OCI-LY7 (cell line): ENCODE measurements at places on chromosomes 11 and 22.
A peak's percentile ranks its signal among the peaks of the same experiment; 100 is the strongest.

DNA sequence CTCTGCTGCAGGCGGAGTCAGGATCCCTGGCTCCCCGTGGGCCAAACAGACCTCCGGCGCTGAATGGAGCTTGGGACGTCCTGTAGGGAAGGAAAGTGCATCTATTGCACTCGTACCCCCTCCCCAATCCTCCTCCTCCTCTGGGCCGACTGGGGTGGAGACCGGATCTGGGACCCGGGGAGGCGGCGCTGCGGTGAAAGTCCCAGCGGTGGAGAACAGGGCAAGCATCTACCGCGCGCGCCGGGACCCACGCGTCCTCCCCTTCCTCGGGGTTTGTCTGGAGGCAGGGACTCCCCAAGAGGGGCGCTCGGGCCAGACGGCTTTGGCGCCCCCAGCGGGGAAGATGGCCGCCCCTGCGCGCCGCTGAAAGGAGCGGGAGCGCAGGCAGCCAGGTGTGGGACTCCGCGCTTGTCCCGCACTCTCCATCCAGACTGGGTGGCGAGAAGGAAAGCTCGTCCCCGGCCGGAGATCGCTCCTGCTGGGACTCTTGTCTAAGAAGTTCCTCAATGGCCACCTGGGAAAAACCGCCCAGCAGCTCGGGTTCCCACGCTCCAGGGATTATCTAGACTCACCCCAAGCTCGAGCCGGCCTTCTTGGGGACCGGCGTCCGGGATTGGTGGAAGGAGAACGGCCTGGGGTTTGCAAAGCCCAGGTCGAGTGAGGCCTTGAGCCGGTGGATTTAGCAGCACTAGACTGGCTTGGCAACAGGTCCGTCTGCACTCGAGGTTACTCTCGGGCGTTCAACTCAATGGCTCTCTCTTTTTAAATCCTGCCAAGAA is 718 bp downstream of the FADS2 start:
- no peak for DNase-seq

DNA sequence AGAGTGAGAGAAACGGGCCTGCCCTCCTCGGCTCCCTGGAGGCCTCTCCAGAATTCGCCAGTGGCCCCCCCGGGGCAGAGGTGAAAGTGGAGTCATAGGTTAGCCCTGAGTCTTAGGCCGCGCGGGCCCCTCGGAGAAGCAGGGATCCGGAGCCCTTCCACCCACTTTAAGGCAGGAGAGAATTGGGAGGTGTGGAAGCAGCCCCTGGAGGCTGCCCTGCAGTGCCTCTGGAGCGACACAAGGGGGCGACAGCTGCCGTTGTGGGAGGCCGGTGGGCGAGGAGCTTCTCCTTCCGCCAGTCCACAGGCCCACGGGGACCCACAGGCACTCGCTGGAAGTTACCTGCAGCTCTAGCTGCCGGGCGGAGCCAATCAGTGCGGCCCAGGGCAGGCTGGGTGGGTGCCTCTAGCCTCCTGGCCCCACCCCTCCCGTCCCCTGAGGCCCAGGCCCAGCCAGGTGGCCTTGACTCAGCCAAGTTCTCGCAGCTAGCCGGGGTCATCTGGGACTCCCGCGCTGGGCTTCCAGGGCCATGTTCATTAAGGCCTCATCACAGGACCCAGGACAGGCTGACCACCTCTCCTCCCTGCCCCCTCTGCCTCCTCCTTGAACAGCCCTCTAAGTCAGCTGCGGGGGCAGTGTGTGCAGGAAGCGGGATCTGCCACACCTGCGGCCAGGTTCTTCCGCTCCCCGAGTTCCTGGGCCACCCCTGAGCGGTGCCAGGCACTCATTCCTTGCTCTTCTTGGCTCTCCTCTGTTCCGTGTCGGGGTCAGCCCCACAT is 5.0 kb downstream of the DGKZ start:
- DNase-seq: peak; percentile 71

GRCh38 chr22:48238966-48239365 is 1476.5 kb downstream of the TBC1D22A start:
- DNase-seq: no peak

GRCh38 chr11:45857961-45858474 is 10.7 kb downstream of the CRY2 start:
- DNase-seq: no peak

DNA sequence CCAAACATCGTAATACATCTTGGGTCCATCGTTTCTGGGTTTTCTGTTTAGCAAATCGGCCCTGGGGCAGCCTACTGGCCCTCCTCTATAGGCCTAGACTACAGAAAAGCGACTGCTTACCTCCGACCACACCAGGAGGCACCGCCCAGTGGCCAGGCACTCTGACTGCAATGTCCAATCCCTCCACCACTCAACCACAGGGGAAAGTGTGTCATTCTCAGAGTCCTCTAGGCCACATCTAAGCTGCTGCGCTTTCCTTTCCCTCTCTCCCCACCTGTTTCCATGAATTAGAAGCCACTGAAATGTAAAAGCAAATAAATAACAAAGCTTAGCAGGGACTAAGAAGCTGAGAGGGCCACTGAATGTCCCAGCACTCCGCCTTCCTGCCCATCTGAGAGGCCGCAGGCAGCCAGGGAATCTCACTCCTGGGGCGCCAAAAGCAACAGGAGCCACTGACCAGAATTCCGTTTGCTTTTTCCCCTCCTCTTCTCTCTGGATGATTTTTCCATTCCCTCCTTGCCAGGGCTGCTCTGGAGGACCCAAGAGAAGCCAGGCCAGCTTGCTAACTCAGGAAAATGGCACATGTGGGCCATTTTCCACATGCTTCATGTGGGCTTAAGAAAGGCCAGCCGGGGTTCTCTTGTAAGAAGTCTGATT is 50.1 kb upstream of the FLI1 start:
- DNase-seq: no peak

DNA sequence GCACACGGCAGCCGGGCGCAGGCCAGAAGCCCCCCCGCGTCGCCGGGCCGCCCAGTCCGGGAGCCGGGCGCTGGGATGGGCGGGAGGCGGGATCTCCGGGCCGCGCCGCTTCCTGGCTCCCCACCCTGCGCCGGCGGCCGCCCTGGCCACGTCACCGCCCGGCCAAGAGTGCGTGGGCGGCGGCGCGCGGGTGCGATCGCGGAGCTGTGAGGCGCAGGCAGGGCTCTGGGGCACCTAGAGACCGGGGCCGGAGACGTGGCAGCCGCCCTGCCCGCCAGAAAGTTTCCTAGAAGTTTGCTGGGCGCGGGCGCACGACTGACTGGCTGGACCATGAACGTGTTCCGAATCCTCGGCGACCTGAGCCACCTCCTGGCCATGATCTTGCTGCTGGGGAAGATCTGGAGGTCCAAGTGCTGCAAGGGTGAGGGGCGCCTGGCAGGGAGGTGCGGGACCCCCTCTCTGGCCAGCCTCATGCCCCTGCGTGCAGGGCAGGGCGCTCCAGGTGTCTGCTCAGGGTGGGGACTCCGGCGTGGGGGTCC is at the start of gene KDELR3:
TSS of gene KDELR3 (plus strand) at position 193 of the 539 bp plus-strand sequence. CDS start at position 331, 138 bp downstream.
- no peak for DNase-seq

DNA sequence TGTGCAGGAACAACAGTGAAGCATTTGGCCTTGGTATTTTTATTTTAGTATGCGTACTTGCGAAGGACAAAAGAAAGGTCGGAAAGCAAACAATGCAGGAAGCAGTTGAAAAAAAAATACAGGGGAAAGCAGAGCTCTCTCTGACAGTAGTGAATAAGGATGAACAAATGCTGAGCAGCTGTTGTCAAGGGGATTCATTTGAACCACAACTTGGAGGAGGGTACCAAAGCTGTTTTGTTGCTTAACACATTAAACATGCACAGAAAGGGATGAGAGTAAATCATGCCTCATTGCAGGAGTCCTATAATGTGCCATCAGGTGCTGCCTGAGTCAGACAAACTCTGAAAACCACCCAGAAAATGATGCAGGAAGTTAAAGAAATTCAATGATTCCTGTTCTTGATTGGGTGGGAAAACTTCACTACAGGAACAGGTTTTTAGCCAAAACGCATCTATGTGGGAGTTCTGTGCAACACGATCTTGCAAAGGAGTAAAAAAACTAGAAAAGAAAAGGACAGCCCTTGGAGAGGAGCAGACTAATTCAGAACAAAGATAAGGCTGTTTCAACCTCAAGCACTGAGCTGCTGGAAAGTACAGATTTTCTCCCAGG is 2113.5 kb downstream of the LRRC4C start:
- no peak for DNase-seq

GRCh38 chr22:26534874-26535602 is 22.8 kb upstream of the TFIP11 start:
- DNase-seq: peak; percentile 88

GRCh38 chr11:14538271-14538925 is 18.2 kb upstream of the PSMA1 start:
- DNase-seq: no peak

DNA sequence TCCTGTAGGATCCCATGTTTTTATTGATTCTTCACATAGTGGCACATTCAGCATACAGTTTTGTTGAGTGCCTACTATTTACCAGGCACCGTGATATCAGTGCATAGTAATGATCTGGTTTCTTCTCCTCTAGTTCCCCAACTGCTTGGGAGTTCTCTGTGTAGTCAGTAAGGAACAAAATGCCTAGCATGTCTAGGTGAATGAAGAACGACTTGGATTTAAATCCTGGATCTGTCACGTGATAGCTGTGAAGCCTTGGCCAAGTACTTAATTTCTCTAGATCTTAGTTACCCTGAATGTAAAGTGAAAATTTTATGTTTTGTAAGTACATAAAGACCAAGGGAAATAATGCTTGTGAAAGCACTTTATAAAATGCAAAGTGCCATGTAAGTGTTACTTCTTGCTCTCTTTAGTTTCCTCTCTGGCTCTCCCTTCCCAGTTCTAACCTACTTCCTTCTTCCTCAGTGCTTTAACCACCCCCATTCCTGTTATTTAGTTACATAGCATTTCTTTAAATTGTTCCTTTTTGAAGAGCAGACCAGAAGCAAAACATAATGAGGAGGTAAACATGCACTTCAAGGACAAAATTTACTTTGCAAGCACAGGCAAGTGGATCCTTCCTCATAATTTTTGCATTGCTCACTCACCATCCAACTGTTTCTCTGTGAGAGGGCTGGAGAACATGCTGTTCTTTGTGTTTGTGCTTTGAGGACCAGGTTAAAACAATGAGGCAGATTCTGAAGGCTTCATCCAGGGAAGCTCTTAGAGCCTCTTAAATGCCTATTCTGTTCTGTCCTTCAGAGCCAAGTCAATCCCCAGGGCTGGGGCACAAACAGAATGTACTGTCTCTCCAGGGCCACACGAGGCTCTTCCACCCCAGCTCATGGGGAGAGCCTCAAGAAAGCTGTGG is 353.9 kb upstream of the TENM4 start:
- no peak for DNase-seq

DNA sequence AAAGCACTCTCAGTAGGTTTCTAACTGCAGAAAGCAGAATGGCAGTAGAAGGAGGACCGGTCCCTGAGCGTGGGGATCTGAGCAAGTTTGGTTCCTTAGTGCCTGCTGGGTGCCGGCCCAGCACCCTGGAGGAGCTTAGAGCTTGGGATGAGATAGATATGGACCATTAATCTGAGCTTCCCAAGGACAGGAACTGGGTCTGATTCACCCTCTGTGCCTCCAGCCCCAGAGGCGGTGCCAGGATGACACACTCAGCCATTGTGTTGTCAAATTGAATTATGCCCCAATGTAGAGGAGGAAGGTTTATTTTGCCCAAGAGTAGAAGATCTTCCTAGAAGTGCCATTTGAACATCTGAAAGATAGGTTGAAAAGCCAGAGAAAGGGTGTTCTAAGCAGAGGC is 4.3 kb downstream of the ZC3H7B start:
- DNase-seq: no peak

DNA sequence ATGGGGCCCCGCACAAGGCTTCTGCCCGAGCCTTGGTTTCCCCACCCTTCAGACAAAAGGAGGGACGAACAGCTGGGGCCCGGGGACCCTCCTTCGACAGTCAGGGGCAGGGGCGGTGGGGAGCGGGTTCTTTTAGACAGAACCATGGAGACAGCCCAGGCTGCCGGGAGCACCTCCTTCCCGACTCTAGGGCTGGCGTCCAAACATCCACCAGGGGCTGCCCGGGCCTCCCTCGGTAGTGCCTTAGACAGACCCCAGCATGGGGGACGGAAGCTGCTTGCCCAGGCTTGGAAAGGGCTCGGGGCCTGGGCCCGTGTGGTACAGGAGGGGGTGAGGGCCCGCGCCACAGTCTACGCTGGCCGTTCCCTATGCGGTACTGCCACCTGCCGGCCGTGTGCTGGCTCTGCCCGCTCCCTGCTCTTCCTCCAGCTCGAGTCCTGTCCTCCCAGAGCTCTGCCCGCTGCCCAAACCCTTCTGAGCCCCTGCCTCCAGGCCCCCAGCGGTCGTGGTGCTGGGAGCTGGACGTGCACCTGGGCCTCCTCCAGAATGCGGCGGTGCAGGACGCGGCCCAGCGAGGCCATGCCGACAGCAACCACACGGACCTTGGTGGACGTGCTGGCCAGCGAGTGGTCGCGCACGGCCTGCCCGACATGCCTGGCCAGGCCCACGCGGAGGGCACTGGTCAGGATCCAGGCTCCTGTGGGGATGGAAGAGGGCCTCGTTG is 20.1 kb downstream of the TSSC4 start:
- DNase-seq: peak; percentile 77

DNA sequence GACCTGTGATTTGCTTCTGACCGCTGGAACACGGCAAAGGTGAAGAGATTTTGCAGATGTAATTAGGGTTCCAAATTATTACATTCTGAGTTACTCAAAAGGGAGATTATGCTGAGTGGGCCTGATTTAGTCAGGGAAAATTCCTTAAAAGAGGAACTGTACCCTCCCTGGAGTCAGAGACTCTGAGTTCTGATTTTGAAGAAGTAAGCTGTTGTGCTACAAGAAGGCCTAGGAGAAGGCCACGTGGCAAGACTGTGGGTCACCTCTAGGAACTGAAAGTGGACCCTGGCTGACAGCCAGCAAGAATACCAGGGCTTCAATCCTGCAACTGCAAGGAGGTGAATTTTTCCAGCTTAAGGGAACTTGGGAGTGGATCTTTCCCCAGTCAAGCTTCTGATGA is 45.3 kb downstream of the CHRDL2 start:
- DNase-seq: no peak

- DNase-seq: no peak
Measured at GRCh38 chr22:25358421-25359170, 139.2 kb downstream of the CRYBB2 start.

DNA sequence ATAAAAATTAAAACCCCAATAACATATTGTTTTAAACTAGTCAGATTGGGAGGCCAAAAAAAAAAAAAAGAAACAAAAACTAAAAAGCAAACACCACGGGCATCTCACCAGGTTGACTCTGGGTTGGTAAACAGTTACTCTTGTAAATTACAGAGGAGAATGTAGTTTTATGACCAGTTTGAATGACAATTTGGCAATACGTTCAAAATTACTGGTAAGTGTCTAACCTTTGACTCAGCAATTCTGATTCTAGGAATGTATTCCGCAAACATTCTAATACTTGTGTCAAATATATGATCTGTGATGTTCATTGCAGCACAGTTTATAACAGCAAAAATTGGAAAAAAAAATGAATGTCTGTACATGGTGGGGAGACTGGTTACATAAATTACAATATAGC is 1376.0 kb downstream of the TBC1D22A start:
- DNase-seq: no peak

GRCh38 chr11:32307471-32307870 is 127.9 kb downstream of the WT1 start:
- DNase-seq: no peak

DNA sequence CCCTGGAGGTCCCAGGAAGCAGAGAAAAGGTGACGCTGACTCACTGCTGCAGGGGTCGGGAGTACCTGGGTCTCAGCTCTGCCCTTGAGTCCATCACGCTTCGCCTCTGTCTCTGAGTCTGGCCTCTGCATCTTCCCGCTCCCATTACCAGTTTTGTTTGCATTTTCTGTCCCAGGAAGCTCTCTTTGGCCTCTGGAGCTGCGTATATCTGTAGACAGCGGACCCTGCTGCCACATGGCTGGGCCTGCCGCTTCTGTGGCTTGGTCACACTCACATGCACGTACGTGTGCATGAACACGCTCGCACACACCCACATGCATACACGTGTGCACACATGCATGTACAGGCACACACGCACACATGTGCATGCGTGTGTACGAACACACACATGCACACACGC is 20.8 kb upstream of the APOBEC3A start:
- DNase-seq: no peak
